ENCODE measurements at places on chromosomes 6 and 20. TPM values are rescaled to one million over a fixed set of nuclear protein-coding genes. Genes with fewer than 3 reads are reported as not detected.
A peak's percentile ranks its signal among the peaks of the same experiment; 100 is the strongest.

GRCh38 chr6:82264824-82265223 lies 17.3 kb upstream of the IBTK start:
- DNase-seq = no peak

DNA sequence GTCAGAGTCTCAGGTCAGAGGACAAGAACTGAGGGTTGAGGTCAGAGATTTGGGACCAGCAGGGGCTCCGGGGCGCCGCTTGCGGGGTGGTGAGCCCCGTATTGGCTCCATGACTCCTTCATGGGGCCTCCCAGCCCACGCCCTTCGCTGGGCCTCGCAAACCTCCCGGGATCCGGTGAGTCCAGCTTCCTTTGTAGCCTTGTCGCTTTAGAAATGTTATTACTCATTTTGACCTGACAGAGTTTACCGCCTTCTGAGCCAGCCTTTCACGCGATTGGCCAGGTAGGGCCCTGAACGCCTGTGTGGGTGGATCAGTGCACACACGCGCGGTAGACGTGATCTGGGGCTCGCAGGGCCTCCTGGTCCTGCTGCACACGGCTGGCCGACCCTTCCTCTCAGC lies 181.1 kb downstream of the ERMARD start:
- DNase-seq = no peak

GRCh38 chr6:151052021-151052646 lies 186.6 kb downstream of the MTHFD1L start:
- no peak for DNase-seq

DNA sequence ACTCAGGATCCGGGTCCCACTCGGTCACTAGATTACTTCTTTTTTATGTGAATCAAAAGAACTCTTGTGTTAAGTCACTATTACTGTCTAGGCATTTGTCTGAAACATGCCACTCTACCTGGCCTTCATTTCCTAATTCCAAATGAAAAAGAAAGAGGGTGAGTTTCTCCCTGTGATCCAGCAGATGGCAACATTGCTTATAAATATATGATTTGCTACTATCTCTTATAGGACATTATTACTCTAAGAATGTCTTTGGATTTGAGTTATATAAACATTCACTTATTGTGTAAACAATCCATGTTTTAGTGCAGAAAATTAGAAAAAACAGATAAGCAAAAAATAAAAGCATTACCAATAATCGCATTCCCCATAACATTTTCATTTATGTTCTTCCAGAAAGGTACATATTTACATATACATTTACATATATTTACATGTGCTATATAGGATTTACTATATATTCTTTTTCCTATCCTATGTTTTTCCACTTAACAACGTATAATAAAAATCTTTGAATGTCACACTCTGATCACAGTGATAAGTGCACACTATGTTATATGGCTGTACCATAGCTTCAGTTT lies 66.9 kb downstream of the FAXC start:
- no peak for DNase-seq

DNA sequence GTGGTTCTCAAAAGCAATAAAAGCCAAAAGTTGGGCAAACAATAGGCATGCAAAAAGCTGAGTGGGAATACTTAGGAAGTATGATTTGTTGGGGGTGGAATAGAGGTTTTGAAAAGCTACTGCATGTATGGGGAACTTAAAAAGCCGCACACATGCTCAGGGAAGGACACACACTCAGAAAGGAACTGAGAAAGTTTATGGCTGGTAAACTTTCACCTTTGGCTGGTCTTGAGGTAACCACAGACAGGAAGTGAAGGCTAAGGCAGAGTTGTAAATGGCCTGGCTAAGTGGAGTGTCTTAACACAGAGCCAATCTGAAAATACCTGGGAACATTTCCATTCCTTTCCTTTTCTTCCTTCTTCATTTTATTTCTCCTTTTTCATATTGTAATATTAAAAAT lies 134.5 kb upstream of the EXOC2 start:
- DNase-seq = no peak

GRCh38 chr6:147382945-147383554 lies 125.4 kb upstream of the SAMD5 start:
- no peak for DNase-seq

GRCh38 chr6:107763946-107764345 lies 60.2 kb downstream of the SCML4 start:
- DNase-seq = no peak

DNA sequence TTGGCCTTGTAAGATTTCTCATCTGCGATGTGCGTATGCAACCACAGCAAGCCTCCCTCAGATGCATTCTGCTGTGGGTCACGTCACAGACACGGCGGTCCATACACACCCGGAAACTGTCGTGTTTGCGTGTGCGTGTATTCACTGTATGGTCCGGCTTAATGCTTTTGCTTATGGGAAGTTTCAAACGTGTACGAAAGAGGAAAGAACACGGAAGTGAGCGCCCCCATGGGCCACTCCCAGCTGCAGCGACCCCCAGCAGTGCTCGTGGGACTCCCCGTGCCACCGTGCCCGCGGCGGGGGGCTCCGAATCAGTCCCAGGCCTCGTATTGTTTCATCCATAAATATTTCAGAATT lies 10.2 kb downstream of the DLL1 start:
- no peak for DNase-seq

GRCh38 chr6:17457956-17458355 lies 64.6 kb downstream of the CAP2 start:
- no peak for DNase-seq

- no peak for DNase-seq
Measured at GRCh38 chr20:61538183-61538942, 286.3 kb downstream of the CDH4 start.

DNA sequence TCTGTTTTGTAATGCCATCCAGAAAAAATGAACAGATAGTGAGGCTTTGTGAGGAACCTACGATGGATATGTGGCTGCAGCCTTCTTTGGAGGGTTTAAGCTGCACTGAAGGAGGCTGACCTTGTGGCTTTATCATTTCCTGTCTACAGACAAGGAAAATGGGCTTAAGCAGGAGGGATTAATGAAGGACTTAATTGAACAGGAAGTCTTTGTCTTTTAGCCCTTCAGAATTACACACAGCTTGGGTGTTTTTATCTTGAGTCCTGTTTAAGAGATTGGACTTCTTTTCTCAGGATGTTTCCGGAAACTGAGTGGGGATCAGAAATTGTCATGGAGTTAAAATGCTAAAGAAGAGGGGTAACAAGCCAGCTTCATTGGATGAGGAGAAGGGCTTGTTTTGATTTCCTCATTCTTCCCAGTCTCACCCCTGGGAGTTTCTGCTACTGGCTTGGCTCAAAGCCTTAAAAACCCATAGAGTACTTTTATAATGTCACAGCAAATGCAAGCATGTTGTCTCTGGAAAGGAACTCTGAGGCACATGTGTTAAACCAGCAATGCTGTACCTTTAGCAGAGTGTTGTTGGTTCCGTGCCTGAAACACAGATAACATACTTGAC lies 193.6 kb downstream of the JARID2 start:
- peak; percentile 20 for DNase-seq

- DNase-seq = no peak
Measured at GRCh38 chr6:139271056-139271455, 20.7 kb downstream of the TXLNB start.

DNA sequence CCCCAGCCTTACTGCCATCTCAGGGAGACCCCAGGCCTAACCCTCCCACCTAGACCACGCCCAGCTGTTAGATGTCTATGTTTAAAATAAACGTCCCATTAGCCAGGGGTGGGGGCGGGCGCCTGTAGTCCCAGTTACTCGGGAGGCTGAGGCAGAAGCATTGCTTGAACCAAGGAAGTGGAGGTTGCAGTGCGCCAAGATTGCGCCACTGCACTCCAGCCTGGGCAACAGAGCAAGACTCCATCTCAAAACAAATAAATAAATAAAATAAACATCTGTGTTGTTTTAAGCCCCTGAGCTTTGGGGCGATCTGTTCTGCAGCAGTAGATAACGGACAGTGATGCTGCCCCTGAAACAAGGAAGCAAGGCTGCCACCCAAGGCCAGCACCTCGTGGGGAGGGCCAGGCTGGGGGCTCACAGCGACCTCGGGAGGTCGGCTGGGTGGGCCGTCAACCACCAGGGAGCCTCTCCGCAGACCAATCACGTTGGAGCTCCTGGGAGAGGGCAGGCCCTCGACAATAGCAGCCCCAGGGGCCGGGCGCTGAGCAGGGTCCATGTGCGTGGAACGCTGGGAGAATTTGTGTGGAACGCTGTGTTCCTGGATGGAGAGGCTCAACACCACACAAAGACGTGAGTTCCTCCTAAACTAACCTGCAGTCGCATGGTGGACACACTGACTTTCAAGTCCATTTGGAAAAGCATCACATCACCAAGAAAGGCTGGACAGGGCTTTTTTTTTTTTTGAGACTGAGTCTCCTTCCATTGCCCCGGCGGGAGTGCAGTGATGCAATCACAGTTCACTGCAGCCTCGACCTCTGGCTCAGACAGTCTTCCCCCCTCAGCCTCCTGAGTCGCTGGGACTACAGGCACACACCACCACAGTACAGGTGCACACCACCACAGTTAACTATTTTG lies 1.0 kb upstream of the HELZ2 start:
- DNase-seq = no peak

DNA sequence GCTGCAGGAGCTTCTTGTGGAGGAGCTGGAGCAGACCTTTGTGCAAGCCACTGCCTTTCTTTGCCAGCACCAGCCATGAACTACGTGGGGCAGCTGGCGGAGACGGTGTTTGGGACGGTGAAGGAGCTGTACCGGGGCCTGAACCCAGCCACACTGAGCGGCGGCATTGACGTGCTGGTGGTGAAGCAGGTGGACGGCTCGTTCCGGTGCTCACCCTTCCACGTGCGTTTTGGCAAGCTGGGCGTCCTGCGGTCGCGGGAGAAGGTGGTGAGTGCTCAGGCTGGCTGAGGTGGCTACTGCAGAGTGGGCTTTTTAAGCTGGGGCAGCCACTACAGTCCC lies 5.1 kb downstream of the LPIN3 start:
- peak; percentile 83 for DNase-seq

DNA sequence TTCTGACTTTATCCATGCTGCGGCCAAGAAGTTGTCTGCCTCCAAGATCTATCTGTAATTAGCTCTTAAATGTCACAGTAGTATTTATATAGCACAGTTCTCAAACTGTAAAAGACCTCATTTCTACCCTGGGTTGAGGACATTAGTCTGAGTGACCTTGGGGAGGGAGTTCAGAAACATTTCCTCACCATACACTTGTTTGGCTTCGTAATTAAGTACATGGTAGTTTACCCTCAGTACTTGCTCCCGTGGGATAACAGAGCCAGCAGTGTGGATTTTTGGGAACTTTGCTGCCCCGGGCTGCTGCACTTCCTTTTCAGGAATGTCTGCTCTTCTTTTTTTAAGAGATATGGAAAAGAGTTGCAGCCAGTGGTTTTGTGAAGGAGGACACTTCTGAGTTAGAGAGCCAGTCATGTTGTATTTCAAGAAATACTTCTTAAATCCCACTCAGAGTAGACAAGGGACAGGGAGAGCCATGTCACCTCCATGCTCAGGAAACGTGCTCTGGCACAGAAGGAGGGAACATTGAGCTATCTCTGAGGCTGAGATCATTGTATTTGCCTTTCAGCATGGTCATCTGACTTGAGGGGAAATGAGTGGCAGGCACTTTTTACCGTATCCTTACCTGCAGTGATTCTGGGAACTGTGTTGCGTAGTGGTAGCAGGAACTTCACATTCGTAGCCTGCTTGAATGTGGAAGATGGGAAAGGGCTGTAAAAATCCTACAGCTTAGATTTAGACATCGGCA lies 33.6 kb downstream of the RPRD1B start:
- no peak for DNase-seq

GRCh38 chr6:112560651-112561050 lies 213.5 kb downstream of the RFPL4B start:
- DNase-seq = no peak

- no peak for DNase-seq
Measured at GRCh38 chr20:52572687-52573086, 381.1 kb upstream of the ZFP64 start.

DNA sequence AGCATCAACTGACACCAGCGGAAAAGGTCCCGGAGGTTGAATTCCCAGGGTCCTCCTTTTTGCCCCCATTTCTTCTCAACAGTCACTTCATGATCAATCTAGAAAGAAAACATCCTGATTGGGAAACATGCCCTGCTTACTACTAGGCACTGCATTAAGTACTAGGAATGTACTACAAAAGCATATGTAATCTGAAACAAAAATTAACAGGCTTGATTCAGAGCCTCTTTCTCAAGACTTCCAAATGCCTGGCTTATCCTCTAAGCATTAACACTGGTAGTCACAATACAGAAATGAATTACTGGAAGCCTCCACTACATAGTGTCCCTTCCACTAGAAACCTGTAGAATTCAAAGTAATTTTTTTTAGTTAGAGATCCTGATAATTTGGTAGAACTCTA lies 84.5 kb upstream of the LYRM2 start:
- no peak for DNase-seq

GRCh38 chr6:117971637-117972036 lies 64.6 kb downstream of the SLC35F1 start:
- DNase-seq = no peak

DNA sequence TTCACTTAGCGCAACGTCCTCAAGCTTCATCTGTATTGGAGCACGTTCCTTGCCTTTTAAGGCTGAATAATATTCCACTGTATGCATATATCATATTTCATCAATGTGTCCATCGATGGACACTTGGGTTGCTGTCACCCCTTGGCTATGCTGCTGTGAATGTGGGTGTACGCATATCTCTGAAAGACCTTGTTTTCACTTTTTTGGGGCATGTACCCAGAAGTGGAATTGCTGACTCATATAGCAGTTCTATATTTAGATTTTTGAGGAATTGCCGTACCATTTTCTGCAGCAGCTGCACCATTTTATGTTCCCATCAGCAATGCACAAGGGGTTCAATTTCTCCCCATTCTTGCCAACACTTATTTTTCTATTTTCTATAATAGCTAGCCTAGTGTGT lies 22.8 kb upstream of the SLC23A2 start:
- DNase-seq = no peak

- no peak for DNase-seq
Measured at GRCh38 chr6:43339168-43339567, 30.3 kb downstream of the ZNF318 start.

- DNase-seq = no peak
Measured at GRCh38 chr6:147434516-147434915, 74.0 kb upstream of the SAMD5 start.

- DNase-seq = no peak
Measured at GRCh38 chr6:82959385-82959941, 106.2 kb downstream of the UBE3D start.

BFSP1 gene
- 1.4 TPM for total RNA-seq

TM9SF4 gene
- 49.5 TPM for total RNA-seq

LRFN2 gene
- not detected for total RNA-seq

CCDC28A gene
- 20.7 TPM for total RNA-seq

NKAPL gene
- total RNA-seq = 1.1 TPM

TNFRSF6B gene
- total RNA-seq = 49.5 TPM

MUC21 gene
- not detected for total RNA-seq

RAB44 gene
- total RNA-seq = 0.65 TPM

OR12D1 gene
- not detected for total RNA-seq

LAMA2 gene
- total RNA-seq = 24.0 TPM

L3MBTL1 gene
- total RNA-seq = 11.2 TPM

SMLR1 gene
- not detected for total RNA-seq

PXT1 gene
- not detected for total RNA-seq

WFDC12 gene
- 7.1 TPM for total RNA-seq
